Fibroblast of upper back skin (primary cell): ENCODE measurements at places on chromosomes 4 and X.
A peak's percentile ranks its signal among the peaks of the same experiment; 100 is the strongest.

GRCh38 chrX:69179380-69179911 is 14.2 kb upstream of the PJA1 start:
- peak; percentile 16 for DNase-seq

GRCh38 chrX:111467896-111468295 is 43.5 kb upstream of the SERTM2 start:
- no peak for DNase-seq

GRCh38 chr4:8846046-8846720 is 25.5 kb downstream of the HMX1 start:
- no peak for DNase-seq

DNA sequence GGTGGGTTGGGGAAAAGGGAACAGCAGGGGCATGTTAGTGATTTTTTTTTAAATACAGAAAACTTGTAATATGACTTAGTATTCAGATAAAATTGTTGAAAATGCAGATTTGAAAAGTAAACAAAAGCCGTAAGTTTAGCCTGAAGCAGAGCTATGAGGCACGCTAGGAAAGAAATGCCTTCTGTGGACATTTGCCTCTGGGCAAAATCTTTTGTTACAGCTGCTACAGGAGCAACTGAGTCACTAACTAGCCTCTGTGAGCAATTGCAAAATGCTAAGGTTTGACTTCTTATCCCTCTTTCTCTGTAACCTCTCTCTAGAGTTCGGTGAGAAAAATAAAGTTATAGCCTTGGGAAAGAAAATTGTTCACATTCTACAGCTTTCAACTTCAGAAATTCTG is 350.0 kb downstream of the SLC7A11 start:
- DNase-seq: no peak

DNA sequence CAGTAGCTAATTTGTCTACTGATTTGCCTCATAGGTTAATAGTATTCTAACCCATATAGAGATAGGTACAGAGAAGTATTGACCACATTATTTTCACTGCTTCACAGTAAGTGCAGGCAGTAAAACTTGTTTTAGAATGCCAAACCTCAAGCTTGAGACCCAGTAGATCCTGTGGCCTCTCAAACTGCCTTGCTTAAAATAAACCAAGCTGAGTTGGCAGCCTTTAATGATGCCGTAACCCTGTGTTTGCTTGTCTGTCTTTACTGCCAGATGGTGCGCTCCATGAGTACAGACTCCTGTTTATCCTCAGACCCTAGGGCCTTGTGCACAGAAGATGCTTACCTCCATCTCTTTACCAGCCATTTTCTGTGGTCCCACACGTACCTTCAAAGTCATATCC is 50.8 kb downstream of the ANXA3 start:
- no peak for DNase-seq

GRCh38 chr4:38768968-38769394 is 13.8 kb downstream of the TLR10 start:
- DNase-seq: peak; percentile 64

GRCh38 chr4:54548098-54548620 is 109.6 kb upstream of the KIT start:
- no peak for DNase-seq

DNA sequence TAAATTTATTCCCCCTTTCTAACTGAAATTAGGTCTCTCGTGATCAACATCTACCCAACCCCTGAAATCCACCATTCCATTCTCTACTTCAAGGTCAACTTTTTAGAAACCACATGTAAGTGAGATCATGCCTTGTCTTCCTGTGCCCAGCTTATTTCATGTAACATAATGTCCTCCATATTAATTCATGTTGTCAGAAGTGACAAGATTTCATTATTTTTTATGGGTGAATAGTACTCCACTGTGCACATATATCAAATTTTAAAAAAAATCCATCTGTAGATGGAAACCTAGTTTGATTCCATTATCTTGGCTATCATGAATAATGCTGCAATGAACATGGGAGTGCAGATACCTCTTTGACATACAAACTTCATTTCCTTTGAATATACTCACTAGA is 1.5 kb downstream of the PPID start:
- DNase-seq: no peak

- no peak for DNase-seq
Measured at GRCh38 chr4:62366939-62367338, 1166.8 kb downstream of the ADGRL3 start.

GRCh38 chrX:40165206-40165605 is 67.4 kb upstream of the BCOR start:
- DNase-seq: no peak

DNA sequence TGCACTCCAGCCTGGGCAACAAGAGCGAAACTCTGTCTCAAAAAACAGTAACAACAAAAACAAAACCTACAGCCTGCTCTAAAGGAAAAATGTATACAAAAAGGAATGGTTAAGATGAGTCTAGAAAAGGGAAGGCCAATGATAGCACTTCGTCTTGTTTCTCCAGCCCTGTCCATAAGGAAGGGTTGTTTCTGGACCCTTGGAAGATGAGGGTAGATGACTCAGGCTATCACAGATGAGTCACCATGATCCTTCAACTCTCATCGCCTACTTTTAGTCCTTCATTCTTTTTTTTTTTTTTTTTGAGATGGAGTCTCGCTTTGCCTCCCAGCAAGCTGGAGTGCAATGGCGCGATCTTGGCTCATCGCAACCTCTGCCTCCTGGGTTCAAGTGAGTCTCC is 8.8 kb downstream of the PLA2G12A start:
- peak; percentile 23 for DNase-seq

GRCh38 chrX:79366873-79367749 is at the start of gene ITM2A:
ITM2A (minus strand) TSS chrX:79367334; CDS start chrX:79367215, 119 bp downstream.
- peak; percentile 13 for DNase-seq

- no peak for DNase-seq
Measured at GRCh38 chrX:55841962-55842752, 124.6 kb downstream of the RRAGB start.

- no peak for DNase-seq
Measured at GRCh38 chr4:115657991-115658650, 544.7 kb upstream of the NDST4 start.

DNA sequence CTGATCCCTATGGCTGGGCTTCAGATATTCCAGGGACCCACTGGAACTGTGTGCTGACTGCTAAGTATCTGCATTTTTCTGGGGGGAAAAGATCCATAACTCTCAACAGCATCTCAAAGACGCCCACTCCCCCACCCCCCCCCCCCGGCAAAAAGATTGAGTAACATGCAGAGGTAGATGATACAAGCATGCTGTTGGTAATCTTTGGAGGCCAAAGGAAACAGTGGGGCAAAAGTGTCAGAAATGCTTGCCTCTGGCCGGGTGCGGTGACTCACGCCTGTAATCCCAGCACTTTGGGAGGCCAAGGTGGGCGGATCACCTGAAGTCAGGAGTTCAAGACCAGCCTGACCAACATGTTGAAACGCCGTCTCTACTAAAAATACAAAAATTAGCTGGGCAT is 12.2 kb downstream of the XPNPEP2 start:
- DNase-seq: no peak

DNA sequence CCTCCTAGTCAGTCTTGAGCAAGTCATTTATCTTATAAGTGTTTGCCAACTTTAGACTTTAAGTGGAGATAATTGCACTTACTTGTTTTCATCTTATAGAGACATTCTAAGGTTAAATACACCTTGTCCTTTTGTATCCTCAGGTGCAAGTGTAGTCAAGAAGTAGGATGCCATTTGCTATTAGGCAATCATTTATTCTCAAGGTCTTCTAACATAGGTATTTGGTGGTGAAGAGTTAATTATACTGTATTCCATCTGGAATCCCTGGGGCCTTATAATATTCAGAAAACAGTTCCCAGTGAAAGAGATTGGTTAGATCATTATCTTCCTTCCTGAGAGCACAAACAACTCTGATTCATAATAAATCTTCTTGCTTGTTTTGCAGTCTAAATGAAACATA is 23.7 kb downstream of the SULT1E1 start:
- no peak for DNase-seq

GRCh38 chrX:110691446-110691845 is 104.2 kb downstream of the CHRDL1 start:
- peak; percentile 12 for DNase-seq

- peak; percentile 6 for DNase-seq
Measured at GRCh38 chrX:111447298-111447697, 35.3 kb upstream of the DCX start.

DNA sequence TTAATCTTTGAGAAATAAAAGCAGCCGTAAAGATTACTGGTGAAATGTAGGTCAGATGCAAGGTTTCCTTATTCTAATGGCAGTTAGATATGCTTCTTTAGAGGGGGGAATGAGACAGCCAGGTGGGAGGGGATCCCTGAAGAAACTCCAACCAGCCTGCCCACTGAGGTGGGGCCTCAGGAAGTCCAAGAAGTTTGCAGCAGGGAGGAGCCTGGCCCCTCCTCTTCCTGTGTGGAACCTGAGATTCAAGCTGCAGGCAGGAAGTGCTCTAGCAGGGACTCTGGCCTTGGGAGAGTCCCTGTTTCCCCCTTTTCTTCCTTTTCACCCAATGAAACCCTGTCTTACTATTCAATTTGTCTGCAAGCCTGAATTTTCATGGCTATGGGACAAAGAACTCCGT is 101.4 kb upstream of the SLITRK2 start:
- no peak for DNase-seq

DNA sequence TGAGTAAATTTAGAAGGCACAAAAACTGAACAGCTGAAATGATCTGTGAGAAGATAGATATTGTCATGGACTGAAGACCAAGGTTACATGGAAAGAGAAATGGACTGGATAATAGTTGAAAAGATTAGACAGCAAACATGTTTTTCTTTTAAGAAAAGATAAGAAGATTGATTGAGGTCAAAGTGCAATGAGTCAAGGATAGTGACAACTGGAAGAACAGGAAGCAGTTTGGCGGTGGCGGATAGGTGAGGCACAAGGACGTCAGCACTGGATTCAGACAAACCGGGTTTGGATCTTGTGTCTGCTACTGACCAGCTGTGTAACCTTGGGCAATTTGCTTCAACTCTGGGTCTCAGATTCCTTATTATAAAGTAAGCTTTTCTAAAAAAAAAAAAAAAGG is 2.0 kb upstream of the HPGD start:
- no peak for DNase-seq

- DNase-seq: no peak
Measured at GRCh38 chrX:65488495-65488894, 46.1 kb downstream of the LAS1L start.

- no peak for DNase-seq
Measured at GRCh38 chr4:492412-492811, 6.5 kb downstream of the ZNF721 start.

DNA sequence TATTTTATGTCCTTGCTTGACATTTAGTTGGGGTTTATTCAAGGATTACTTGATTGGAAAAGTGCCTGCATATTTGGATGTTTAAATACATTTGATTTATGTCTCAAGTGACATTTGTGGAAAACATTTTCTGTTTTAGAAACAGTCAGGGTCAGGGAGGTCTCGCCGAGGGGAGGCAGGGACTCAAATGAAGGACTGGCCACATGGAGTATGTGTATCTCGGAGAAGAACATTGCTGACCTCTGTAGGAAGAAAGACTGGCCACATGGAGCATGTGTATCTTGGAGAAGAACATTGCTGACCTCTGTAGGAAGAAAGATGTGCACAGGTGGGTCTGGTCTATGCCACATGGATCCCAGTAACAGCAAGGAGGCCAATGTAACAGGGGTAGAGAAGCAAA is 233.6 kb downstream of the TRIML1 start:
- DNase-seq: peak; percentile 55

GRCh38 chrX:20414066-20414465 is 147.4 kb upstream of the RPS6KA3 start:
- DNase-seq: no peak

- DNase-seq: peak; percentile 31
Measured at GRCh38 chrX:13153796-13154195, 109.4 kb upstream of the FAM9C start.

DNA sequence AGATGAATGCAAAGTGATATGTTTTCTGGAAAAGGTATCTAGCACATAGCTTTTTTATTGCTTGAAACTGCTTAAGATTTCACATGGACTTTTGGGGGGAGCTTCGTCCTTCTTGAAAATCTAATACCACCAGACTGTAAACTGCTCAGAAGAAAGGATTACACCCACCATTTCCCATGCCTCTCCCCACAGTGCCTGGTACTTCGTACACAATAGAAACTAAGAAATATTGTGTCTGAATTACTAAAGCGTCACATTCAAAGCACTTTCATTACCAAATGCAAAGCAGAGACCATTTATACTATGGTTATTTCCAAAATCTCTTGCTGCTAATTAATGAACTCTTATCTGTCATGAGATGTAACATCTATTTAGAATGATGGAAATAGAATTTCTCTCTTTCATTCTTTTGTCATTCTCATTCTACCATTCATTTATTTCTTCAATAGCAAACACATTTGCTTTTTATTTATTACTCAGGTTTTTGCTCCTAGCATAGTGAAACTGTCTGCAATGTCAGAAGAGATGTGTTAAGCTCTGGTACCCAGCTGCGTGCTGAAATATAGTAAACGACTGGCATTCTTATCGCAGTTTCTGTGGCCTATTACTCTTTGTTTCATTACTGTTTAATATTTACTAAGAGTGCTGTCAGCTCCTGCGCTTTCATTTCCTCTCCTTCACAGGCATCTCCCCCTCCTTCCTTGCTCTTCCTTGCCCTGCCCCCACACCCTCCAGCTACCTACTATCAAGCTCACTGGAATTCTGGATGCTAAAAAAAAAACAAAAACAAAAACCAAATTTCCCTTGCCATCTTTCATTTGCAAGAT is 51.4 kb upstream of the RAPGEF2 start:
- no peak for DNase-seq

DNA sequence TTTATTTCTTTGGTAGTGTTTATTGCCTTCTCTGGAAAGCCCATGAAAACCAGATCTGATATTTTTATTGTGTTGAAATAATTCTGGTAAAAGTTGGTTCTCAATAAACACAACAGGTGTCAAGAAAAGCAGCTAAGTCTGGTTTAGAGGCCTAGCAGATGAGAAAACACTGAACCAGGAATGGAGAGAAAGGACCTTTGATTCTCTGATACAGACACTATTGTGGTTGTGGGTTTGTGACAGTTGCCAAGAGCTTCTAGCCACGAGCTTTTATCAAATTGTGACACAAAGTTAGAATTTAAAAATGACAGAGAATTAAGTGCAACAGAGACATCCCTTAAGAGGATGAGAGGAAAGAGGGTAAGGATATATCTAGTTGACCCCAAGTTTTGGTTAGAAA is 42.6 kb downstream of the DDIT4L start:
- no peak for DNase-seq

GRCh38 chr4:25938787-25939186 is 24.8 kb downstream of the SMIM20 start:
- peak; percentile 83 for DNase-seq
